ENCODE measurements at places on chromosomes 3 and 15.

GRCh38 chr3:135232226-135232625 lies 437.2 kb downstream of the EPHB1 start:
- DNase-seq, result no peak

GRCh38 chr3:8603115-8603710 lies 41.4 kb downstream of the SSUH2 start:
- DNase-seq, result no peak

DNA sequence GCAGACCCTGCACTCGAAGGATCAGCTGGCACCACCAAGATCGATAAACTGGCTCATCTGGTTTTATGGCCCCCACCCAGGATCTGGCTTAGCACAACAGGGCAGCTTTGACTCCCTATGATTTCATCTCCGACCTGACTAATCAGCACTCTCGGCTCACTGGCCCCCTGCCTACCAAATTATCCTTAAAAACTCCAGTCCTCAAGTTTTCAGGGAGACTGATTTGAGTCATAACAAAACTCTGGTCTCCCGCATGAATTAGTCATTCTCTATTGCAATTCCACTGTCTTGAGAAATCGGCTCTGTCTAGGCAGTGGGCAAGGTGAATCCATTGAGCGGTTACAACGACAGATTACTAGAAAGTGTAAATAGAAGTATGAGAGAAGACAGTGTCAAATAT lies 521.9 kb upstream of the RGMA start:
- DNase-seq, result no peak

- no peak for DNase-seq
Observed at GRCh38 chr15:68232449-68232848, 2.9 kb upstream of the CLN6 start.

DNA sequence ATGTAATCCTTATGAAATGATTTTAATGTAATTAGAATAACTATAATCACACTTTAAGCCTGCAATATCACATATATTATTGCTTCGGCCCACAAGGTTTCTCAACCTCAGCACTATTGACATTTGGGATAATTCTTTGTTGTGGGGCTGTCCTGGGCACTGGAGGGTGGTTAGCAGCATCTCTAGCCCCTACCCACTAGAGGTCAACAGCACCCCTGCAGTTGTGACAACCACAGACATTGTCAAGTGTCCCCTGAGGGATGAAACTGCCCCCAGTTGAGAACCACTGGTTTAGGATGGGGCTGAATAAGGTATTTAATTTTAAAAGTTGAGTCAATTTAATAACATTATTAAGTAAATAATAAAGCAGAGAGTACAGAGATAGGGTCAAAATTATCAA lies 6.4 kb upstream of the ABHD2 start:
- no peak for DNase-seq

DNA sequence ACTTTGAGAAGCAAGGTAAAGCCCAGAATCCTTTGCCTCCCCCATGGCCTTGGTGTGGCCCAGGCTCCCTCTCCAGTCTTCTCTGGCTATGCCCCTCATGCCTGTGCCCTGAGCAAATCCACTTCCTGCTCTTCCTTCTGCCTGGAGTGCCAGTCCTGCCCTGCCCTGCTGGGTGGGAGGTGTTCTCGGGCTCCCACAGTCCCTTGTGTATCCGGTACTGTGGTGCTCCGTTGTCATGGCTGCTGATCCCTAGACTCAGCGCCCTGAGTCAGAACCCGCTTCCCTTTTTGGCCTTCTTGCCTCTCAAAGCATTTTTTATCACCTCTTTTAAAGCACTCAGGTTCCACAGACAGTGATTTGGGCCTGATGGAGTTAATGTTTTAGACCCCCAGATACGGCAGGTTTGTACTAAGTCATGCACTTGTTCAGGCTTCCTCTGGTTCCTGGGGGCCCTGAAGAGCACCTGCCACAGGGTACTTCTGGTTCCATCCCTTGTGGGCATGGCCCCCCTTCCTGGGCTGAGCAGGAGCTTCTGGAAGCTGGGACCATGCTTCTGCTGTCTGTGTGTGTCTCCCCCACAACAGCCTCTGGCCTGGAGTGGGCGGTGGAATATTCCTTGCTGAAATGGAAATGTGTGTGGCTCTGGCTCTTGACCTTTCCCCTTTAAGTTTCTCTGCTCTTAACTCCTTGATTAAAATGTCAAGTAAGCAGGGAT lies 29.6 kb upstream of the ADAMTS7 start:
- DNase-seq, result peak; percentile 64

GRCh38 chr3:65030847-65031463 lies 343.2 kb upstream of the ADAMTS9 start:
- peak; percentile 46 for DNase-seq

DNA sequence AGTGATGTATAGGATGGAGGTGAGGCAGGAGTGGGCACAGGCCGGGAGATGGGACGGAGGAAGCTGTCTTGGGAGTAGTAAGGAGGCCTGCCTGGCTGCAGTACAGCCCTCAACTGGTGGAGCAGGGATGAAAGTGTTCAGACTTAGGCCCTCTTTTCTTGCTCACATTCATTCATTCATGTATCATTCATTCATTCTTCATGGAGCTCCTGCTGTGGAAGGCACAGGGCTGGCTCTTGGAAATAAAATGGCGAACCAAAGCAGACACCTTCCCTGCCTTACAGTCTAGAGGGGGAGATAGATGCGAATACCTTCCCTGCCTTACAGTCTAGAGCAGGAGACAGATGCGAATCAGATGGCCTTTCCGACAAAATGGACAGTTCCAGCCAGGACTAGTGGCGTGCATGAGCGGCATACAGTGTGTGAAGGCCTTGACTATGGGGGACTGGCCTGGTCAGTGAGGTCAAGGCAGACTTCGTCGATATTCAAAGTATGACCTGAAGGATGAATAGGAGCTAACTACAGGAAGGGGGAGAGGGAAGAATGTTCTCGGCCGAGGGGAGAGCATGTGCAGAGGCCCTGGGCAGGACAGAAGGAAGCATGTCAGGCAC lies 143.2 kb upstream of the TLE3 start:
- no peak for DNase-seq
